ENCODE measurements at places on chromosomes 1 and 21. TPM values are rescaled to one million over a fixed set of nuclear protein-coding genes. Genes with fewer than 3 reads are reported as not detected.

The OR2W3 gene
- not detected for total RNA-seq

The FAM43B gene
- 2.2 TPM for total RNA-seq

The KRTAP19-1 gene
- not detected for total RNA-seq

The PADI2 gene
- total RNA-seq = 0.38 TPM

DNA sequence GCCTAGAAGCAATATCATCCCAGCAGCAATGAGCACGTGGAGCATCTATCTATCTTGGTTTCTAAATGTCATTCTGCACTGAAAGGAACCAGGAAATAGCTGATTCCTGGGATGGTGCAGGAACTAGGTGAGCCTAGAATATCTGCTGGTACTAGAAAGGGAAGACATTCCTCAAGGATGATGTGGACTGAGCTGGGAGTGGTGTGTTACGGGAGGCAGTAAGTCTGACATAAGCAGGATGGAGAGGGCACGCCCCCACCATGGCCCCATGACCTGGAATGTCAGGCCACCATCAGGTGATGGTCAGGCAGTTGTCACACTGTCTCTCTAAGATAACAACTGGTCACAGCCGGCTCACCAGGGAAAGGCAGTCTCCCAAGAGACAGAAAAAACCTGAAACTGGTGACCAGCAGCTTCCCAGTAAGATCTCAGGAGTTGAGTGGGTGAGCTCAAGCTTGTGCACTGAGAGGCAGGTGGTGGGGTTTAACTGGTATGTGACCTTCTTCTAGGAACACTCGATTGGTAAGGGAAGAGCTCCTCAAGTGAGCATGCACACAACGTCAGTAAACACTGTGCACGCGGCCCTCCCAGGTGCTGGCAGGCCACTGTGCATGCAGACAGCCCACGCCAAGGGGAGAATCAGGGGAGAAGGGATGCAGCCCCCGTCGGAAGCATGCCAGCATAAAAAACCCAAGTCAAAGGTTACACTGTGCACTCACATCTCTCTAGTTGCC is 148.7 kb downstream of the ADSS2 start:
- H3K27me3 ChIP-seq = peaks cover 5% of the 10 kb centered on the region
- no peak overlapping the region for H3K4me3 ChIP-seq
- no peaks in the 10 kb centered on the region for H3K36me3 ChIP-seq
- no peak for DNase-seq

- H3K4me1 ChIP-seq = no peaks in the 10 kb centered on the region
- H3K27me3 ChIP-seq = peaks cover 5% of the 10 kb centered on the region
- H3K4me3 ChIP-seq = no peak overlapping the region
- no peak overlapping the region for H3K27ac ChIP-seq
- DNase-seq = no peak
Observed at GRCh38 chr1:230594214-230594773, 48.0 kb upstream of the COG2 start.

- H3K4me3 ChIP-seq = no peak overlapping the region
- H3K4me1 ChIP-seq = no peaks in the 10 kb centered on the region
- no peaks in the 10 kb centered on the region for H3K27me3 ChIP-seq
- DNase-seq = no peak
Observed at GRCh38 chr1:219041141-219041540, 132.5 kb upstream of the LYPLAL1 start.

DNA sequence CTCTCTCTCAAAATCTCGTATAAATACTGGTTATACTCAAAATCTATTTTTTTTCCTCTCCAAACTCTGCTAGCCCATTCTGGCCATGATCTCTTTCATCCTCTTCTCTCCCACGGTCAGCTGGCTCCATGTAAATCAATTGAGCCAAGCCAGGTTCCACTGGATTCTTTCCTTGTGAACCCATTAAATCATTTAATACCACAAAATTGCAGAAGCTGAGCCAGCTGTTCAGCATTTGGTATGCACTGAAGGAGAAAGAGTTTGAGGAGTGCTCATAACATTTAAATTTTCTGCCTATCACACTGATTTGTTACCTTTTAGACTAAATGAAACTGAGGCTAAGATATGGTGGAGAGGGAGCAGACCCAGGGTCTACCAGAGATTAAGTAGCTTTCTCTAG is 29.1 kb upstream of the TADA1 start:
- H3K4me1 ChIP-seq = peaks cover 7% of the 10 kb centered on the region
- no peaks in the 10 kb centered on the region for H3K36me3 ChIP-seq
- no peak for DNase-seq
- H3K4me3 ChIP-seq = no peak overlapping the region
- H3K27ac ChIP-seq = no peak overlapping the region

DNA sequence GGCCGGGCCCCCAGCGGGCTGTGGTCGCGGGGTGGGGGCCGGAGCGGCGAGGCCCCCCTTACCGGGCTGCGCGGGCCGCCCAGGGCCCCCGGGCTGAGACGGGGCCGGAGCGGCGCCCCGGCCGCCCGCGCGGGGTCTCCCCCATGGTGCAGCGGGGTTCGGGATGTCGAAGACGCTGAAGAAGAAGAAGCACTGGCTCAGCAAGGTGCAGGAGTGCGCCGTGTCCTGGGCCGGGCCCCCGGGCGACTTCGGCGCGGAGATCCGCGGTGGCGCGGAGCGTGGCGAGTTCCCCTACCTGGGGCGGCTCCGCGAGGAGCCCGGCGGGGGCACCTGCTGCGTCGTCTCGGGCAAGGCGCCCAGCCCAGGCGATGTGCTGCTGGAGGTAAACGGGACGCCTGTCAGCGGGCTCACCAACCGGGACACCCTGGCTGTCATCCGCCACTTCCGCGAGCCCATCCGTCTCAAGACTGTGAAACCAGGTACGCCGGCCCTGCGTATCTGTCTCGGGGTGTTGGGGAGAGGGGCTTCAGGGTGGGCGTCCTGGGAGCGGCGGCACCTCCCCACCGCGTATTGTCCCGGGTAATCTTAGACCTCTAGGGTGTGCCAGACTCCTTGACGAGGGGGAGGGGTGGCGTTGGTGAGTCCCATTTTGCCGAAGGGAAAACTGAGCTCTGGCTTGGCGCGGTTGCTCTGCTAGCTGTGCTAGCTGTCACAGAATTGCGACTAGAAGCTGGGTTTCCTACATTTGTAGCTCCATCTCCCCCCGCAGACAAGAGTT is 745 bp downstream of the MAGI3 start:
- peak overlapping the region; percentile 92 for H3K27ac ChIP-seq
- H3K4me3 ChIP-seq = peak overlapping the region; percentile 93
- H3K27me3 ChIP-seq = no peaks in the 10 kb centered on the region
- no peaks in the 10 kb centered on the region for H3K36me3 ChIP-seq
- peak; percentile 28 for DNase-seq

DNA sequence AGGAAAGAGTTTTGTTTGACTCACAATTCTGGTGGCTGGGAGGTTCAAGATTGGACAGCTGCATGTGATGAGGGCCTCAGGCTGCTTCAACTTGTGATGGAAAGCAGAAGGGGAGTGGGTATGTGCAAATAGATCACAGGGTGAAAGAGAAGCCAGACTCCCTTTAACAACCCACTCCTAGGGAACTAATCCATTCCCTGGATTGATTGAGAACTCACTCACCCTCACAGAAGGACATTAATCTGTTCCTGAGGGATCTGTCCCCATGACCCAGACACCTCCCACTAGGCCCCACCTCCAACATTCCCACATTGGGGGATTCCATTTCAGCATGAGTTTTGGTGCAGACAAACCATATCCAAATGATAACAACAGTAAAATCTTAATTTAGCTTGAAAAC is 25.6 kb downstream of the UBE2T start:
- H3K27ac ChIP-seq = no peak overlapping the region
- H3K4me1 ChIP-seq = peaks cover 10% of the 10 kb centered on the region
- H3K27me3 ChIP-seq = no peaks in the 10 kb centered on the region
- no peak overlapping the region for H3K4me3 ChIP-seq

- DNase-seq = no peak
- H3K4me3 ChIP-seq = no peak overlapping the region
- no peaks in the 10 kb centered on the region for H3K36me3 ChIP-seq
- H3K4me1 ChIP-seq = no peaks in the 10 kb centered on the region
- no peaks in the 10 kb centered on the region for H3K27me3 ChIP-seq
Observed at GRCh38 chr1:162877412-162877811, 16.4 kb upstream of the CCDC190 start.

DNA sequence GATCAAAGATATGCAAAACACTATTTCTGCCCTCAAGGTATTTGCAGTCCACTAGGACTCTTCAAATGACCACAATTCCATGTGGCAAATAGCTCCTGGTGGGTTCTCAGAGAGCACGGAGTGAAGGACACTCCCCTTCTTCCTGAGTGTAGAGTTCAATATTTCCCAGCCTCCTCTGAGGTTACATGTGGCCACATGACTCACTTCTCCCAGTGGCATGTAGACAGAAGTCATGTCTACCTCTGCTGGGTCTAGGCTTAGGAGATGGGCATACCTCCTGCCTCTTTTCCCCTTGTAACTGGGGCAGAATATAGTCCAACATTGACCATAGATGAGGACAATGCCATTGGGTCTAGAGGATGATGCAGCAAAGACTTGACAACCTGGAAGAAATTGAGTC is 191.4 kb downstream of the MIS18A start:
- no peak overlapping the region for H3K27ac ChIP-seq
- H3K4me3 ChIP-seq = no peak overlapping the region
- DNase-seq = no peak
- no peaks in the 10 kb centered on the region for H3K27me3 ChIP-seq

DNA sequence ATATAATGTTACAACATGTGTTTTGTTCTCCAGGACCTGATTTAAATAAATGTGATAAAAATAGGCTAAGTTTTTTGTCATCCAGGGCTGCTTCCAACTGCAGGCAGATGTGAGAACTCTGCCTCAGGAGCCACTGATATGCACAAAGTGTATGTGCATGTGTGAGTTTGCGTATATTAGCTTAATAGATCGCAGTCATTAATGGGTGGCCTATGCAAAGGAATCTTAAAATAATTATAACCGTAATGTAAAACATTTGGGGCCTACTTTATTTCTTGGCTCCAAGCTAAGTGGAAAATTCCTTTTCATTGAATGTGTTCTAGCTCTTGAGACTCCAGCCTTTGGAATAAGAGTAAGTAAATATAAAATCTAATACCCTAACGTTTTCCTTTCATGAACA is 16.8 kb downstream of the DHX9 start:
- H3K27ac ChIP-seq = no peak overlapping the region
- no peaks in the 10 kb centered on the region for H3K4me1 ChIP-seq
- no peak for DNase-seq
- no peak overlapping the region for H3K4me3 ChIP-seq
- H3K36me3 ChIP-seq = peaks cover 100% of the 10 kb centered on the region

GRCh38 chr1:222095606-222096475 is 354.0 kb upstream of the DUSP10 start:
- H3K27me3 ChIP-seq = no peaks in the 10 kb centered on the region
- H3K36me3 ChIP-seq = no peaks in the 10 kb centered on the region
- no peak overlapping the region for H3K27ac ChIP-seq
- peaks cover 15% of the 10 kb centered on the region for H3K4me1 ChIP-seq
- no peak overlapping the region for H3K4me3 ChIP-seq
- peak; percentile 19 for DNase-seq

- no peak overlapping the region for H3K4me3 ChIP-seq
- peaks cover 93% of the 10 kb centered on the region for H3K27me3 ChIP-seq
- H3K36me3 ChIP-seq = no peaks in the 10 kb centered on the region
- H3K4me1 ChIP-seq = no peaks in the 10 kb centered on the region
- no peak for DNase-seq
Observed at GRCh38 chr1:37752583-37753471, 12.1 kb downstream of the EPHA10 start.

DNA sequence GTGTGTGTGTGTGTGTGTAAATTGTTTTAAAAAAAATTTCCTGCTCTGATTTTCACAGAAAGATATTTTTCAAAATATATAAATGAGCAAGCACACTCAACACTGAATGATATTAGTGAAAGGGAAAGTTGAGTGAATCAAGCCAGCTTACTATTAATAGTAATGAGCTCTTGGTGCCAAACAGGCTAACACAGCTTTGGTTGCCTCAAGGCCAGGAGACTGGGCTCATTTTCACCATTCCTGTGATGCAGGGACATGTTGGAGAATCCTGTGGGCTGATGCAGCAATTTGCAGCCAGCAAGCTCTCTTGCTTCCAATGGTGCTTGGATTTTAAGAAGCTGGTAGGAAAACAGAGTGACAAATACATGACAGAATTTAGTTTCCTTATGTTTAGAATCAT is 30.2 kb downstream of the PLA2G4A start:
- no peak overlapping the region for H3K4me3 ChIP-seq
- no peak overlapping the region for H3K27ac ChIP-seq
- no peaks in the 10 kb centered on the region for H3K36me3 ChIP-seq

DNA sequence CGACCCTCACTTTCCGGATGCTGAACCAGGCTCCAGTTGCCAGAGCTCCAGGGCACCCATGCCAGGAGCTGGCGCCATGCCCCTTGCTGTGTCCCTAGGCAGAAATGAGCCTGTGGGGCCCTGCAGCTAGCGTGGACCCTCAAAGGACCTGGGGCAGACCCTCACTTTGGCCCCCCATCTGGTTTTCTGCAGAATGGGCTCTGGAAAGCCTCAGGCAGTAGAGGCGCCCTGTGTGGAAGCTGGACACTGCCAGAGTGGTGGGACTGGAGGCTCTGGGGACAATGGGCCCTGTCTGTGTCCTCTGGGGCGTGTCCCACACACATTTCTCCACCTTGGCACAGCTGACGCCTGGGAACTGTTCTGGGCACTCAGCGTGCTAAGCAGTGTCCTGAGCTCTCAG is 6.3 kb upstream of the AURKAIP1 start:
- H3K4me1 ChIP-seq = no peaks in the 10 kb centered on the region
- DNase-seq = no peak
- no peak overlapping the region for H3K27ac ChIP-seq
- H3K36me3 ChIP-seq = peaks cover 22% of the 10 kb centered on the region
- no peak overlapping the region for H3K4me3 ChIP-seq

DNA sequence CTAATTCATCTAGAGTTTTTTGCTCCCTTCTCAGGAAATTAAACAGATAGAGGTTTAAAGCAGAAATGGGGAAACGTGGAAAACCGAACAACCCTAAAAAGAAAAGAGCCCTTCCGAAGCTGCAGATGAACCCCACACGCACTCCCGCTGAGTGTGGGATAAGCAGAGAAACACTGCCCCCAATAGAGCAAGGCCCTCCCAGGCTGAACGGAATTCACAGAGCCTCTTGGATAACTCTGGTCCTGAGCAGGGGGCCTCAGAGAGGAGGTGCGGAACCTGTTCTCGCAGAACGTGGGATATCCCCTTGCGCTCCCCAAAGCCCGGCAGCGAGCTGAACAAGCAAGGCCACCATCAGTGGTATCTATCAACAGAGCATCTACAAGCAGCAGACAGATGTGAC is 44.9 kb downstream of the SSBP3 start:
- no peaks in the 10 kb centered on the region for H3K36me3 ChIP-seq
- peaks cover 8% of the 10 kb centered on the region for H3K4me1 ChIP-seq
- no peak for DNase-seq
- H3K27me3 ChIP-seq = no peaks in the 10 kb centered on the region
- H3K27ac ChIP-seq = no peak overlapping the region

- DNase-seq = no peak
- no peaks in the 10 kb centered on the region for H3K27me3 ChIP-seq
- H3K4me3 ChIP-seq = no peak overlapping the region
- no peak overlapping the region for H3K27ac ChIP-seq
- no peaks in the 10 kb centered on the region for H3K36me3 ChIP-seq
- H3K4me1 ChIP-seq = no peaks in the 10 kb centered on the region
Observed at GRCh38 chr1:175927944-175928343, 184.5 kb upstream of the TNR start.
